Muscle of back (tissue), 13 donors: ENCODE measurements at places on chromosomes 6 and 20.

DNA sequence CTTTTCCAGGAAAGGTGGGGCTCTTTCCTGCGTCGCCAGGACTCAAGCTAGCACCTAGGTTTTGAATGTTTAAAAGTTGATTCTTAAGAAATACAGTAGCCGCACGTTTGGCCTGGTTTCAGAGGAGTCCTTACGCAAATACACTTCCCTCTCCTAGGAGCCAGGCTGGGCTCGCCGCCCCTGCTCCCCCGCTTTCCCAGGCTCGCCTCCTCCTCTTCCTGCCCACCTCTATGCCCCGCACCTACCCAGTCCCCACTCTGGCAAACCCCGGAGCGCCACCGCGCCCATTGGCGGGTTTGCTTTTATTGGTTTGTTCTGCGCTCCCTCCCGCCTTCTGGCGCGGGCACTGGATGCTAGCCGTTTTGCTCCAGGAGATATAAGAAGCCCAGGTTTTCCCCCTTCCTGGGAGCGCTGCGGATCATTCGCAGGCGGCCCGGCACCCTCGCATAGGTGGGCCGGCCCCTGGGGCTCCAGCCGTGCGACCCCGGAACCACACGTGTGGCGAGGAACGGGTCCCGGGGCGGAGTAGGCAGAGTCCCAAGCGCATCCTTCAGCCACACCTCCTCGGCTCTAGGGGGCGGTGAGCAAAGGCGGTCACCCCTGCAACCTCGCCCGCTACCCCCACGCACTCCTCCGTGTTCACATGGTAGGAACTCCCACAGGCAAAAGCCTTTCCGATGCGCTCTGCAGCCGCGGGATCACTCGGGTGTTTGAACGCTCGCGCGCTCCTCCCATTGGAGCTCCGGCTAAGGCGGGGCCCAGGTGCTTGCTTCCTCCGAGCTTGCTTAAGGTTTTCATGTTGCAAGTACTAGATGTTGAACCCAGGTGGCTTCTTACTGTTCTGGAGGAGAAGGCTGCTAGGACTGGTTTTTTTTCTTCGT is 119.0 kb downstream of the RTN4IP1 start:
- no peak for DNase-seq

- no peak for DNase-seq
Observed at GRCh38 chr20:38986663-38987062, 24.5 kb downstream of the DHX35 start.

DNA sequence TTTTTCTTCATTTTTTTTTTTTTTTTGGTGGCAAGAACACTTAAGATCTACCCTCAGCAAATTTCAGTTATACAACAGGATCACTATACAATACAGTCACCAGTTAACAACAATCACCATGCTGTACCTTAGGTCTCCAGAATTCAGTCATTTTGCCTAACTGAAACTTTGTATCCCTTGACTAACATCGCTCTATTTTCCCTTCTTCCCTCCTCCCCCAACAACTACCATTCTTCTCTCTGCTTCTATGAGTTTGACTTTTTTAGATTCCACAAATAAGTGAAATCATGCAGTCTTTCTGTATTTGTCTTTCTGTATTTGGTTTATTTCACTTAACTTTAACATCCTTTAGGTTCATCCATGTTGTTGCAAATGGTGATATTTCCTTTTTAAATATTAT is 42.4 kb upstream of the DOK5 start:
- DNase-seq: no peak

DNA sequence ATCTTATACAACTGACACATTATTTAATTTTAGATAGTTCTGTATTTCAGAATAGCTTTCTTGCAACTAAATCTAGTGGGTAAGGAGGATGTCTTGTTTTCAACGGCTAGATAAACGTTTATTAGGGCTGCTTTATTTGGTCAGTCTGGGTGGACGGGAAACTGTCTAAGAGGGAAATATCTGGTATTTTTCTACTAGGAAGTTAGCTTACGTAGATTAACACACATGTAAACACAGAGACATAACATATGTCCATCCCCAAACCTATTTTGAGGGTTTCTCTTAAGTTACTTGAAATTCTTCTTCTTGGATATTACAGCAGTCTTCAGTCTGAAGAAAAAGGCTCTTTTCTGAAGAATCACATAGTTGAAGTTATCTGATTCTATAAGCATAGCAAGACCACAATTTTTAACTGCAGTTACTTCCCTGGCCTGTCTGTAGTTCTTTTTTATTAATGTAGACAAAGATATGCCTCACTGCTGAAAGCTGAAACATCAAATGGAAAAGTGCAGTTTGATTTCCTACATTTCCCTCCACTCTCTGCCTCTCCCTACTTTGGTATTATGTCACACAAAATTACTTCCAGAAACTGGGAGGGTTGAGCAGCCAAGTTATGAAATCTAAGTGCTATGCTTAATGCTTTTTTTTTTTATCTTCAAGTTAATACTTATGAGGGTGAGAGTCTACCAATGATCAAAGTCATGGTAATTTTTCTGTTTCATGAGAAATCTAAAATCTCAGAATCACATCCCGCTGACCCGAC is 37.4 kb downstream of the PLAGL1 start:
- peak; percentile 71 for DNase-seq

- DNase-seq: no peak
Observed at GRCh38 chr20:22629447-22629846, 45.1 kb upstream of the FOXA2 start.

DNA sequence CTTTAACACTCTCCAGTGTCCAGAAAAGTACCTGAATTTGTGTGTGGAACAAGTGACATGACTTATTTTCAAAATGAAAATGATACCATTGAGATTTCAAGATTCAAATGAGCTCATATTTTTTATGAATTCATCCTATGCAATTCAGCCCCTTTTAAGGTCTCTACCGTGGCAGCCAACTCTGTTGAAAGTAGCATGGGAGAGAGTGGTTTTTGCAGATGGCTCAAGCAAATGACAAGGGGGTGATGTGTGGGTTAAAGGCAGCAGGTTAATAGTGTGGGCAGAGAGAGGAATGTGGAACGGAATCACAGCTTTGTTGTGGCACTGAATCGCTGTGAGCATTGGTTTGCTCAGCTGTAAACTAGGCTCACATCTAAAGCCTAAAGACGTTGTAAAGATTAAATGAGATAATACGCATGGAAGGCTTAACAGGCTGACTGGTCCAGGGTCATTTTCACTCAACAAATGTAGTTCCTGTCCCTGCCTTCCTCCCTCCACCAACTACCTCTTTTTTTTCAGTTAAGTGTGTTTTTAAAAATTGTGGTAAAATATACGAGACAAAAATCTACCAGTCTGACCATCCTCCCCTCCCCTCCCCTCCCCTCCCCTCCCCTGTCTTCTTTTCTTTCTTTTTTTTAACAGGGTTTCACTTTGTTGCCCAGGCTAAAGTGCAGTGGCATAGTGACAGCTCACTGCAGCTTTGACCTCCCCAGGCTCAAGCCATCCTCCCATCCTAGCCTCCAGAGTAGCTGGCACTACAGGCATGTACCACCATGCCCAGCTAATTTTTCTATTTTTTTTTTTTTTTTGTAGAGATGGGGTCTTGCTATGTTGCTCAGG is 114.7 kb upstream of the ZNF217 start:
- peak; percentile 36 for DNase-seq

DNA sequence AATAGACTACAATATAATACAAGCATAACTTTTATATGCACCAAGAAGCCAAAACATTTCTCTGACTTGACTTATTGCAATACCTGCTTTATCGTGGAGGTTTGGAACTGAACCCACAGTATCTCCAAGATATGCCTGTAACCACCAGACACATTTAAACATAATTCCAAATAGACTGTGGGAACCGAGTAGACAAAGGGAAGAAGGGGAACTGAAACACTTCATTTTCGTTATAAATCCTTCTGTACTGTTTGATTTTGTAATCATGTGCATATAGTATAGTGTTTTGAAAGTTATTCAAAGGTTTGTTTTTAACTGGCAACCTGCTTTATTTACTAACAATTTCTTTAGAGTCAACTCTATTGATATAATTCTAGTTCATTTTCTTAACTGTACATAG is 154.9 kb upstream of the BEND6 start:
- no peak for DNase-seq

DNA sequence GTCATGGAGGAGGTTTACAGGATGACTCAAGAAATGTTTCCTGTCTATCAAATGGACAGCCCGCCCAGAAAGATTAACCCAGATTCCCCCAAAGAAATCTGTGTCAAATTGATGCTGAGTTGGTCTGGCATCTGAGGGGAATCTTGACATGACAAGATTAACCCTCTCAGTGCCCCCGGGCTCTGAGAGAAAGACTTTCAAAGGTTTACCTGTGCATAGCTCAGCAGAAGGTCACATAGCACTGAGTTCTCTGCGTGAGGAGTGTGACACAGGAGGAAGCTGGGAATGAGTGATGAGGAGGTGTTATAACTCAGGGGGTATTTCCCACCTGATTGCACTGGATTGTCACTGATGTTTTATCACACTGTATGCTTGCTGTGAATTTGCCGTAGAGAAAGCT is 601.2 kb downstream of the DHX35 start:
- DNase-seq: no peak
